Astrocyte of the spinal cord (primary cell): ENCODE measurements at places on chromosomes 5 and 9.

DNA sequence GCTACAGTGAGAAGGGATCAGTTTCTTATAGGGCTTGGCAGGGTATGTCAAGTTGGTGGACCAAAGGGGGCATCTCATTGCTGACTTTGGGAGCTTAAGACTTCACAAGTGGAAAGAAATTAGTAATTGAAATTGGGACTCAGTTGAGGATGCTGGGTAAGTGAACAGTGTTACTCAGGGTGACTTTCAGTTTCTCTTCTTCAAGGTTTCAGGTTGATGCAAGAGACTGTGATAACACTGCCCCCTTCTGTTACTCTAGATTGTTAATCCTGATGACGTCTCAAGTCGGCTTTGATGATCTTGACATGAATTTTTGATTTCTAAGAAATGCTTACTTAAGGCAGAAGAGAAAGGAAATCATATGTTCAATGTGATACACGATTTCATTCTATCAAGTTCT lies 21.3 kb downstream of the KCTD16 start:
- peak; percentile 79 for DNase-seq

DNA sequence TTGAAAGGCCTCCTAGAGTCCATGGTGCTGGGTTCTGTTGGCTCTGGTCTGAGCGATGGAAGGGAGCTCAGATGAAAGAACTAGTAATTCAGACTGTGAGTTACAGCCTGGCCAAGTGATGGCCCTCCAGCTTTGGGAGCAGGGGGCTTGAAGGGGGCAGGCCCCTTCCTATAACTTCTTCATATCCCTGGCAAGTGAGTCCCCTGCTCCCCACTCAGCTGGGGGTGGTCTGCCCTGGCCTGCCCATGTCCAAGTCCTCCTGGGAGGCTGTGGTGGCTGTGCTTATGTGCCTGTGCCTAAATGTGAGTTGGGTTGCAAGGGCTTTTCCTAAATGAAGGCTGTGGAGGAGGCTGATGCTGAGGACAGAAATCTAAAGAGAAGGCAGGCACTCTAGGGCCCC lies 80.1 kb downstream of the MACROH2A1 start:
- no peak for DNase-seq

GRCh38 chr5:93635991-93636390 lies 53.0 kb downstream of the NR2F1 start:
- DNase-seq = no peak

DNA sequence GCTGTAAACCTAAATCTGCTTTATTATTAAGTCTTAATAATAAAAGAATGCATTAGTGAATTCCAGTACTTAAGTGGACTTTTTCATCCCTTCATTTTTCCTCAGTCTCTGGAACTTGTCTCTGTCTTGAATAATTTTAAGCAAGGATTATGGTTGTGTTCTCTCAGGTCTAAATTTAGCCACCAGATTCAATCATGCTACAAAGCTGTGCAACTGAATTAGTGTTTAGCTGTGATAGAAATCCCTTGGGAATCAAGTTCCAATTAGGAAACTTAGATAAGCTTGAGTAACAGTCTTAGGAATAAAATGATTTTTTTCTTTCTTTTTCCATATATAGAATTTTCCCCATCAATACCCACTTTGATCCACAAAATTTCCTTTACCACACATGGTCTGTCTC lies 104.3 kb downstream of the PLPPR1 start:
- no peak for DNase-seq

GRCh38 chr5:137082951-137083350 lies 416.2 kb downstream of the SPOCK1 start:
- DNase-seq = no peak

GRCh38 chr9:2066312-2067273 lies 51.4 kb downstream of the SMARCA2 start:
- DNase-seq = peak; percentile 51

DNA sequence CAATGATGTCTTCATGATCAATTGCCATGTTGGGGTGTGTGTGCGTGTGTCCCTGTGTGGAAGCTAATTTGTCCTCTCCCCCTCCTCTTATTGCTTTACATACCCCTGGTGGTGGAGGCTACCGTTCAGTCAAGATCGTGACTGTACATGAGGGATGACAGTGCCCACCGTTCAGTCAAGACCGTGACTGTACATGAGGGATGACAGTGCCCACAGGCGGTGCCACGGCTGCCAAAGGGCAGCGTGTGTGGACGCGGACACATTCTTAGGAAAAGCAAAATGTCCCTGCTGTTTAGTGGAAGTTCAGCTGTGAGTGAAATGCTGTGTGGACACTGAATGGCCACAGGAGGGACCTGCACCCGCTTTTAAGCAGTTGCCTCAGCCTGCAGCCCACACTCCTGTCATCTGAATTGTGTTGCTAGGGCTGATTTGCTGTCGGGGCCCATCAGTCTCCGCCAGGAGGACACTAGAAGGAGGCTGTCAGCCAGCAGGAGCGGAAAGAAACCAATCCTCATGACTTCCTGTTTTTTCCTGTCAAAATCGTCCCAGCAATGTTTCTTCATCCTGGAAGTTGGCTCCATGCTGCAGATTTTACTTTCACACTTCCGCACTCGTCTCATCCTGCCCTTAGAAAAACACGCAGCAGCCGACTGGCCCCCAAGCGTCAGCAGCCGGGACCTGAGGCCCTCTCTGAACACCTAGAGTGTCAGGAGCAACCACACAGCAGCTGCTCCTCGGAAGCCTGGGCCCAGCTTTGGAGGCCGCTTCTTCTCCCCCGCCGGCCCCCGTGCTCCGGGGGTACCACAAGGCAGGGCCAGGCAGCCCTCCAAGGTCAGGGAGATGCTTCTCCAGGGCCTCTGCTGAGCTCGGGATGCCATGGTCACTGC lies 9.1 kb downstream of the OR2V1 start:
- no peak for DNase-seq

- no peak for DNase-seq
Observed at GRCh38 chr5:141155540-141156374, 5.9 kb downstream of the PCDHB6 start.

- no peak for DNase-seq
Observed at GRCh38 chr9:114451707-114452031, 53.6 kb downstream of the WHRN start.

- DNase-seq = no peak
Observed at GRCh38 chr5:153460421-153460820, 30.0 kb upstream of the GRIA1 start.

GRCh38 chr9:97880336-97880735 lies 27.3 kb downstream of the FOXE1 start:
- peak; percentile 8 for DNase-seq

DNA sequence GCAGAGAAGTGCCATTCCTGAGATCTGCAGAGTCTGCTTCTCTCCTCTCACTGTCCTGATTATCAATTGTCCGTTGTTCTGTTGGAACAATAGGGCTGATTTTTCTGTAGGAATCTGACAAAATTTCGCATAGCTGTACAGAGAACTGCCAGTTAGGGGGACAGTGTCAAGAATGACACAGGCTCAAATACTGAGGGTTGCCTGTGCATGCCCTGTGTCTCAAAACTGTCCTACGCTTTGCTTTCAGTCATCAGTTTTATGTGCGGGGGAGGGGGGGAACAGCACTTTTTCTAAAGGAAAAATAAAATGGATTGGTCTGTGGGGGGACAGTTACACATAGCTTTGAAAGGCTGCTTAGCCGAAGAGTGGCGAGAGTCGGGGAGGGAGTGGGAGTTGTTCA lies 248.6 kb downstream of the PDZD2 start:
- DNase-seq = no peak

DNA sequence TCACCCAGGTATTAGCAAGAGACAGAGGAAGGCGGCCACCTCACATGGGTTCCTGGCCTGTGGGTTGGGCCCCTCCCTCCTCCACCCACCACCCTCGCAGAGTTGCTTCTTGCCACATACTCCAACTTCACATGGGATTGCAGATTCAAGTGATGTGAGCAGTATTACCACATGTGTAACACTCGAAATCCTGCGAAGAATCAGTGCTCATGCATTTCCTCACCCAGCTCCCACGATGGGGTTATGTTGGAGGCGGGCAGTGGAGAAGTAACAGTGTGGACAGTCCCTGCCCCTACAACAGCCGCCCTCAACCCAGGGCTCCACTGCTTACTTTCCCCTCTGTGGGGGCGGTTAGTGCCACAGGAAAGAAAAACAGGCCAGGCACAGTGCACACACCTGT lies 3.9 kb upstream of the FBP1 start:
- DNase-seq = no peak

DNA sequence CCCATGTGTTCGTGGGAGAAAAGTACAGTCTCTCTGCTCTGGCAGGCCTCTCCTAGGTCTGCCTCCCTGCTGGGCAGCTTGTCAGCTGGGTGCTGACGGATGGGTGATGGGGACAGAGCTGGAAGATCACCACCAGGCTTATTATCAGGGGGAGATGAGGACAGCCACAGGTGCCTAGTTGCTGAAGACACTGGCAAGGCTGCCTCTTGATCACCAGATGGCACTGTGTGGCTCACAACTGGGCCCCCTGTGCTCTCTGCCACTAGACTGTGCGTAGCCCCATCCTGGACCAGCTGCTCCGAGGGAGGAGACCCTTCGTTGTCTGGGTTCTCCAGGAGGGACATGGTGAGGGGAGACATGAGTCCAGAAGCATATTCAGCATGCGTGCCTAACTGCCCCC lies 73.0 kb downstream of the KIF24 start:
- no peak for DNase-seq

- DNase-seq = no peak
Observed at GRCh38 chr9:90810691-90811090, 9.1 kb downstream of the SYK start.

- DNase-seq = no peak
Observed at GRCh38 chr9:69143291-69143690, 30.8 kb upstream of the TJP2 start.

DNA sequence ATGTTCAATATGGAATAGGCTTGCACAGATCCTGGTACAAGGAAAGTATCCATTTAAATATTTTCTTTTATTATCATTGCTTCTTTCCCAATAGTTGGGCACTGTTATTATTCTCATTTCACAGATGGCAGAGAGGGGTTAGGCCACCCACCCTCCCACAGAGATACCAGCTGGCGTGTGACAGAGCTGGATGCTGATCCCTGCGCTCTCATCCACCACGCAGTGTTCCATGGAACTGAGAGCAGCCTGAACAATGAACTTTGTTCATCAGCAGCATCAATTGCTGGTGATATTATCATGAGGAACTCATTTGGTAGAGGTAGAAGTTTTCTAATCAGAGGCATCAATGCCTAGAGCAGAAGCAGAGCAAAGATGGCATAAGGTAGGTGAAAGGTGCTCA lies 227.9 kb downstream of the ESM1 start:
- no peak for DNase-seq

DNA sequence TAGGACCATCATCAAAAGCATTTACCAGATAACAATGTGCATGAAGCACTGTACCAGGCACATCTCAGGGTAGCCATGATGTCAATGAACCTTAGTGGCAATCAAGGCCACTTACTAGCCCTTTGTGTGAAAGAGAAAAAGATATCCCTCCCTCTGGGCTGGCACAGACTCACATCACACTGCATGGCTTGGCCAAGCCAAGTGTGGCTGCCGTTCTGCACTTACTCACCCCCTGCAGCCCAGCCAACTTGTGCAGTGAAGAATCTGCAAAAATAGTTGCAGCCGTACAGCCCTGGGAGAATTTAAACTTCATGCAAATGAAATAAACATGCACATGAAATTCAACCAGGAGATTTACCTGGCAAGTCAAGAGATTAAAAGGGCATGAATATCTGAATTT lies 333.5 kb downstream of the DEPDC1B start:
- DNase-seq = peak; percentile 19

- DNase-seq = peak; percentile 70
Observed at GRCh38 chr9:21559402-21560280, 77.5 kb upstream of the IFNE start.

DNA sequence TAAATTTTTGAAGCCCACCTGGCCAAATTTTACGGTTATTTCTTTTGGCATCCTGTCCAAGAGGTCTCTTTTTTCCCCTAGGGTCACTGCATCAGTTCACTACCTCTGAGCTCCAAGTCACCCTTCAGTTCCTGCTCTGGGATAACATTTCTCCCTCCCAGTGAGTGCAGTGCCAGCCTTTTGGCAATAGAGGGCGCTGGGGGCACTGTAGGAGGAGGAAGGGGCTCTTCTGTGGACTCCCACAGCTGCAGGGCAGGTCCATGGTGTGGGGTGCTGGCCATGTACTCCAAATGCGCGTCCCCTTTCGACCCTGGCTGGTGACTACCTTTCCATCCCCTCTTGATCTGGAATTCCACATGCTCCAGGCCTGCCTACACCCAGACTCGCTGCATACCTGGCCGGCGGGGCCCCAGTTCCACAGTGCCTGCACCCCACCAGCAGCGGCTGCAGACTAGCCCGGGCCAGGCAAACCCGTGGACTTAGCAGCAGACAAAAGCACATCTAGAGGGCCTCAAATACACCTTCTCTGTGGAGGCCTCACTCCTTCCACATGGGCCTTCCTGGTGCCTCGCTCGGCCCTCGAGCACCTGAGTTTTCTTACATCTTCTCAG lies 20.3 kb upstream of the NINJ1 start:
- DNase-seq = no peak

GRCh38 chr9:132472599-132472998 lies 62.6 kb downstream of the CFAP77 start:
- DNase-seq = no peak

DNA sequence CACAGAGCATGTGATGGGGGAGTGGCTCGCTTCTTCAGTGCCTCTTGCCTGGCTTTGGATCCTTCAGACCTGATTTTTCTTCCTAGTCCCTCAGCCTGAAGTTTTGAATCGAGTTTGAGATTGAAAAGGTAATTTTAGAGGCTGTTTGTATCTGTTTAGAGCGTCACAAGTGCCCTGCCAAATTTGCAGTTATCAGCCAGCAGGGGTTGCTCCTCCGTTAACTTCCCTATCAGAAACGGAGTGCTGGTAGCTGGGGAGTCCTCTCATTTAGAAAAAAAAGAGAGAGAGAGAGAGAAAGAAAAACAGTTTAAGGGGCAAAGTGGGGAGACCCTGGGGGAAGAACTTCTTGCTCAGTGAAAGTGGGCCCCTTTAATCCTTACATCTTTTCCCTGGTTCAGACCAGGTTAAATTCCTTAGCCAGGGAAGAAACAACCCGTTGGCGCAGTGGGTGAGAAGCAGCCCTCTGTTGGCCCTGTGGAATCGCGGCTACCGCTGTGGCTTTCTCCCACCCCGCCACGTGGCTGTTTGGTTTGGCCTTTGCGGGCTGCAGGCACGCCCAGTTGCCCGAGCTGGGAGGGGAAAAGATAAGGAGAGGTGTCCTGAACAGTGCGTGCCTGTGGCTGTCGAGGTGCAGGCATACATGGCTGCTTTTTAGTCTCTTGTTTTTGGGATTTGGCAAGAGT lies 576.7 kb upstream of the ACO1 start:
- no peak for DNase-seq
